ENCODE measurements at places on chromosomes 6 and 20.

DNA sequence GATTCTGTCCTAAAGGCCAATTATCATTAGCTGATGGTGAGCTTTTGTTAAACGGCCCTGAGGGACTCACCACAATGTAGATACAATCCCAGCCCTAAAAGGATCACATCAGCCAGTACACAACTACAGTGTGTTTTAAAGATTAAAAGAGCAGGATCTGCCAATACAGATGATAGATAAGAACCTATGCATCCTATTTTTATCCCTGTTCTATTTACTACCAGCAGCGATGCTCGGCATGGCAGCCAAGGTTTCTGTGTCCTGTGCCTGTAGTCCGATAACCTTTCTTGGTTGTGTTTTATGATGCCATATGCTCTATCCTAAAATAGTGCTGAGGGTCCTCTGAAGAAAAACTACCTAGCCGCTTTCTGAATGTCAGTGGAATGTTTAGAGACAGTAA lies 289.4 kb downstream of the PHACTR1 start:
- DNase-seq: no peak

- no peak for DNase-seq
Measured at GRCh38 chr6:14925699-14926026, 320.2 kb upstream of the JARID2 start.

- no peak for DNase-seq
Measured at GRCh38 chr6:100338090-100338489, 126.6 kb downstream of the SIM1 start.

DNA sequence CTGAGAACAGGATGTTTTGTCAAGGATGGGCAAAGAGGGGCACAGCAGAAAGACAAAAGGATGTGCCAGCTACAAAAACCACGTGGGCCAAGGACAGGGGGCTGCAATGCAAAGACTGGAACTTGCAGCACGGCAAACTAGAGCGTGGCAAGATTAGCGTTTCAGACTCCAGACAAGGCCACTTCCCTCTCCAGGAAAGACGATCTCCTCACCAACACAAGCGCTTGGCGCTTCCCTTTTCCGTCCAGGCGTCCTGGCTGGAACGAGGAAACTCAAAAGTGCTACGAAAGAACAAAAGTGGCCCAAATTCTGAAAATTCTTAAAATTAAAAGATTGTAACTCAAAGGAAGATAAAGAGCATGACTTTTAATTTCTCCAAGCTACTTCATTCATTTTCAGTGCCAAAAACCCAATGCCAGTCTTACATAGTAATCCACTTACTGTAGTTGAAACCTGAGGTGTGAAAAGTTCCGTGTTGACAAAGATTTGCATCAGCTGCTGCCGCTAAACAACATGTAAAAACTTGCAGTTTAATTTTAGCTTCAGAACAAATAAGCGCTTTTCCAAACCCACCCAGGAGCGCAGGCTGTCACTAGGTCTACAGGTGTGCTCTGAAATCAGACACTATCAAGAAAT lies 207.1 kb upstream of the RREB1 start:
- DNase-seq: no peak

- no peak for DNase-seq
Measured at GRCh38 chr6:79605968-79606764, 25.0 kb upstream of the SH3BGRL2 start.

- DNase-seq: no peak
Measured at GRCh38 chr6:99885051-99885450, 109.0 kb downstream of the MCHR2 start.

DNA sequence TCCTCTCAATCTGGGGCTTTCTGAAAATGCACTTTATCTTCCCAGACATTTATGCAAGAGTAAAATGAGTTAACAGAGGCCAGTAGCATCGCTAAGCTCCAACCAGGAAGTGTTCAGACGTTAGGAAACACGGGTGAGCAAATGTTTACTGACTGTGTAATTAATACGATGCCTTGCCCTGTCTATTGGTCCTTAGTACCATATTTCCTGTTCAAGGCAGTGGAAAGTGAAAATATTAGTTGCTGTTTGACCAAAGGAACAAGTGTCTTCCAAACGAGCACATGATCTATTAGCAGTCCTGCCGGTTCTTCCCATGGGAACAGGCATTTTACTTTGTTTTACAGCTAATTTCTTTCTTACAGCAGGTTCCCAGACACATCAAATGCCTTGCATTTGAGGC lies 311.1 kb upstream of the JAG1 start:
- DNase-seq: no peak

DNA sequence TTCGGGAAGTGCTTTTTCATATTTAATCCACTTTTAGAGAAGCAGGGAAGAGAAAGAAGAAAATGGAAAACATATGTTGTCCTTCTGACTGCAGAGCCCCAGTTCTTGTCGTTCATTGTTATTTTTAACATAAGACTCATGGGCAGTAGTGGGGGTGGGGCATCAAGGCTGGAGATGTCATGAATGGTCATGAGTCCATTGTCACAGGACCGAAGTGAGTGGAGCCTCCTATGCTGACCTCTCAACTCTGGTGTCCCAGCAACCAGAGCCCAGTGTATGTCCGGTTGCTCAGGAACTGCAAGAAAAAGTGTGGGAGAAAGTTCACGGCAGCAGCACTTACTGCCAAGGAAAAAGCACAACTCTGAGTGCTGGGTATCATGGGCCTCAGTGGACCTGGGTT lies 108.6 kb downstream of the BANF2 start:
- peak; percentile 32 for DNase-seq

DNA sequence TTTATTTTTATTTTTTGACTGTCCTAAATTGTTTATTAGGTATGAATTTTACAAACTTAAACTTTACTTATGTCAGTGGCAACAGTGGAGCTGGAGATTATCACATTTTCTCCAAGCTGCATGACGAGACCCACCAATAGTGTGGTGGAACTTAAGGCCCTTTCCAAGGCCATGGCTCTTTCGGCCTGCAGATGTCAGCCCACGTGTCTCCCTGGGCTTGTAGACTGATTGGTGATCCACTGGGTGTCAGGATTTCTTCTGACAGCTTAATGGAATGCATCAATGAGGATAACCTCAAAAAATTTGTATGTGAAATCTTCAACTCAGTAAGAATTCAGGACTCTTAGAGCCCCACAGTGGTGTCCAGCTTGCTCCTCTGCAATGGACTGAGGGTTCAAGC lies 32.3 kb upstream of the OVOL2 start:
- DNase-seq: no peak

GRCh38 chr6:119259027-119259426 lies 90.5 kb downstream of the MAN1A1 start:
- no peak for DNase-seq

DNA sequence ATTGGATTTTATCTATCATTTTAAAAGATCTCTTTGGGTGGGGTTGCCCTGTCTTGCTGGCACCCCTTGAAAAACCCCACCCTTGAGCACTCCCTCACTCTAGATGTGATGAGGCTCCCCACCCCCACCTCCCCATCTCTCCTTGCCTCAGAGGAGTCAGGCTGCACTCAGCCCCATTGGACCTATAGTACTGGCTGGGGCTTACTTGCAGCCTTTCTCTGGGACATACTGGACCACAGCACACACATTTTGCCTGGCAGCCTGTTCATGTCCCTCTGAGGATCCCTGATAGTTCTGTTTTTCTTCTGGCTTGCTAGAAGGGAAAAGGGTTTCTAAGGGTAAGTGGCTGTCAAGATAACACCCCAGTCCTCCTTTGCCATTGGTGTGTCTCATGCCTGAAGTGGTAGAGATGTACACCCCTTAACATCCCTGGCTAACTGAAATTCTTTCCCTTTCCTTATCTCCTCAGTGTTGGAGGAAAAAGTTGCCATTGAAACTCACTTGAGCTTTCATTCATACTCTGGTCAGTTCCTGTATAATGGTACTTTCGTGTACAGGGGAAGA lies 553.4 kb upstream of the CITED2 start:
- DNase-seq: no peak

All from fibroblast of skin of right quadriceps (primary cell).